Peyer's patch (tissue), 4 donors: ENCODE measurements at places on chromosomes 7 and 10. TPM values are rescaled to one million over a fixed set of nuclear protein-coding genes. Genes with fewer than 3 reads are reported as not detected.

RHOBTB1 gene
- 11.7 TPM for total RNA-seq

PTPRE gene
- 24.0 TPM for total RNA-seq

GRCh38 chr10:115974816-115975430 is 298.1 kb downstream of the GFRA1 start:
- no peak overlapping the region for H3K4me3 ChIP-seq
- DNase-seq: no peak
- no peak overlapping the region for H3K27ac ChIP-seq

GRCh38 chr10:6423413-6424170 is 156.5 kb downstream of the PRKCQ start:
- no peak for DNase-seq
- H3K27ac ChIP-seq: no peak overlapping the region
- no peaks in the 10 kb centered on the region for H3K36me3 ChIP-seq
- no peaks in the 10 kb centered on the region for H3K4me1 ChIP-seq
- no peak overlapping the region for H3K4me3 ChIP-seq

GRCh38 chr7:27065709-27066108 is 30.1 kb downstream of the HOXA1 start:
- no peak for DNase-seq
- no peaks in the 10 kb centered on the region for H3K4me1 ChIP-seq
- H3K27ac ChIP-seq: no peak overlapping the region
- H3K27me3 ChIP-seq: no peaks in the 10 kb centered on the region
- no peaks in the 10 kb centered on the region for H3K36me3 ChIP-seq

GRCh38 chr10:121310151-121310711 is 288.0 kb downstream of the FGFR2 start:
- H3K4me3 ChIP-seq: no peak overlapping the region
- no peak for DNase-seq
- H3K27ac ChIP-seq: no peak overlapping the region
- no peaks in the 10 kb centered on the region for H3K27me3 ChIP-seq
- no peaks in the 10 kb centered on the region for H3K4me1 ChIP-seq
- no peaks in the 10 kb centered on the region for H3K36me3 ChIP-seq

DNA sequence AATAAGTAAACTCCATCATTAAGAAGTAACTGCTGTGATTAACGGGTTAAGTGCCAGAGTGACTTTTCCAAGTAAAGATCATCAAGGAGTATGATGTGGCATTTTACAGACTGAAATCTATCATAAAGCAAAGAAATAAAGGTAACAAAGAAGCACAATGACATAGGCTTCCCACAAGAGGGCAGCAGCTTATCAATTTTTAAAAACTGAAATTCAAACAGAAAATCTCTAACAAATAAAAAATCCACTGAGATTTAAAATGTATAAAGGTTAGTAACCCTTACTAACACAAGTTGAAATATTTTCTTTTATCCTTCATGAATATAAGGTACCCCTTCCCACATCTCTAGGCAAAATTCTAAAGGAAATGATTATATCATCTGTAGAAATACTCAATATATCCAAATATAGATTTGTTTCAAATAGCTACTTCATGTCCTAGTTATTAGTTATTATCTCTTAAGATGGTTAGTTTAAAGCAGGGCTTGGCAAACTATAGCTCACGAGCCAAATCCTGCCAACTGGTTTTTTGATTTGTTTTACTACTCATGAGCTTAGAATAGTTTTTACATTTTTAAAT is 29.2 kb downstream of the FAM3C start:
- H3K27me3 ChIP-seq: no peaks in the 10 kb centered on the region
- no peaks in the 10 kb centered on the region for H3K36me3 ChIP-seq
- no peak overlapping the region for H3K4me3 ChIP-seq
- DNase-seq: no peak
- no peak overlapping the region for H3K27ac ChIP-seq
- peaks cover 12% of the 10 kb centered on the region for H3K4me1 ChIP-seq

- H3K27ac ChIP-seq: no peak overlapping the region
- H3K27me3 ChIP-seq: no peaks in the 10 kb centered on the region
- peaks cover 6% of the 10 kb centered on the region for H3K4me1 ChIP-seq
- no peak for DNase-seq
Observed at GRCh38 chr10:122124808-122125207, 135.8 kb downstream of the TACC2 start.
